ENCODE measurements at places on chromosomes 2 and 18.
A peak's percentile ranks its signal among the peaks of the same experiment; 100 is the strongest.

GRCh38 chr2:95025406-95026319 is at the start of gene MAL:
TSS of gene MAL (plus strand) at chr2:95025708. CDS start at chr2:95025793, 85 bp downstream.
- peak within 1 kb of the TSS; percentile 93 for H3K4me3 ChIP-seq
- H3K27ac ChIP-seq = peak within 1 kb of the TSS; percentile 52
- DNase-seq = peak; percentile 55
- H3K27me3 ChIP-seq = peaks cover 27% of the 10 kb centered on the region
- H3K36me3 ChIP-seq = peaks cover 4% of the 10 kb centered on the region
- H3K4me1 ChIP-seq = peaks cover 65% of the 10 kb centered on the region

GRCh38 chr2:157258520-157259326 is 1.2 kb downstream of the GALNT5 start:
- peaks cover 4% of the 10 kb centered on the region for H3K4me1 ChIP-seq
- no peaks in the 10 kb centered on the region for H3K27me3 ChIP-seq
- no peak for DNase-seq
- H3K4me3 ChIP-seq = no peak overlapping the region
- no peak overlapping the region for H3K27ac ChIP-seq

DNA sequence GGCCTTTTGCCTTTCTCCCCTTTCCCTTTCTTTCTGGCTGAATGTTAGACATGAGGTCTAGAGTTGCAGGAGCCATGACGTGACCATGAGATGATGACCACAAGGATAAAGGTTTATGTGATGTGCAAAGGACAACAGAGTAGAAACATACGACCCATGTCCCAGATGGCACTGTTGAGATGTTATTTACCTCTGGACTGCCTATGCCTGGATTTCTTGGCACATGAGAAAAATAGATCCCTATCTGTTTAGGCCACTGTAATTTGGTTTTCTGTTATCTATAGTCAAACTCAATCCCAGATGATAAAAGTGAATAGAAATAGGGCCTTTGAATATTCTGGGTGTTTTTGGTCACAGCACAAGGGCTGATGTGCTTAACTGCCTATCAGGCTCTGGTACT is 58.8 kb downstream of the GDF7 start:
- no peak for DNase-seq
- no peaks in the 10 kb centered on the region for H3K4me1 ChIP-seq
- H3K27me3 ChIP-seq = no peaks in the 10 kb centered on the region
- no peak overlapping the region for H3K4me3 ChIP-seq
- no peaks in the 10 kb centered on the region for H3K36me3 ChIP-seq

DNA sequence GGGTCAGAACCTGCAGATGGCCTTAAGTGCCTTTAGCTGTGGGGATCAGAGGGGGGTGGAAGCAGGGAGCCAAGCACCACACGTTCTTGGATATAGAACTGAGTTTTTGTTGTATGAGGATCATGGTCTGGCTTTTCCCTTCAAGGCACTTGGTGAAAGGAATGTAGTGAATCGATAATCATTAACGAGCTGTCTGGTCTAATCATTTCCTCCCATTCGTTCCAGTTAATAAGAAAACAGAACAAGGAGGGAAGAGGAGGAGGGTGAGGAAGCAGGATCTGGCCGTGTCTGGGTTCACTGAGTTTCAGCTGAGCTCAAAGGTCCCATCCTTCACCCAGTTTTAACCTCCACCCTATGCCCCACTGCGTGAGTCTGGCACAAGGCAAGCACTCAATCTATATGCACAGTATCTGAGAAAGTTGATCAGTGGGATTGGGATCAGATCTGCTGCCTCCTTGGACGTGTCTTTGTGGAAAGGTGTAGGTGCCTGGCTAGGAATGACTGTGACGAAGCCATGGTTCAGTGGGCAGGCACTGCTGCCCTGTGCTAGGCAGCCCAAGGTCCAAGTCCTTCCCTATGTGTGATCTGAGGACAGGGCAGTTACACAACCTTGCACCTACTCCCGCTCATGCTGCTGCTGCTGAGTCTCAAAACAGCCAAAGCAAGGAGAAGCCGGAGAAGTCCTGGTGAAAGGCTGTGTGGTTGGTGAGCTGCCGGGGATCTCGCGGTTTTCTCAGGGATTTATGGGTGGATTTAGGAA is 54.8 kb downstream of the GALNT14 start:
- no peak overlapping the region for H3K27ac ChIP-seq
- H3K4me1 ChIP-seq = no peaks in the 10 kb centered on the region
- no peak overlapping the region for H3K4me3 ChIP-seq
- peaks cover 14% of the 10 kb centered on the region for H3K27me3 ChIP-seq
- DNase-seq = no peak

DNA sequence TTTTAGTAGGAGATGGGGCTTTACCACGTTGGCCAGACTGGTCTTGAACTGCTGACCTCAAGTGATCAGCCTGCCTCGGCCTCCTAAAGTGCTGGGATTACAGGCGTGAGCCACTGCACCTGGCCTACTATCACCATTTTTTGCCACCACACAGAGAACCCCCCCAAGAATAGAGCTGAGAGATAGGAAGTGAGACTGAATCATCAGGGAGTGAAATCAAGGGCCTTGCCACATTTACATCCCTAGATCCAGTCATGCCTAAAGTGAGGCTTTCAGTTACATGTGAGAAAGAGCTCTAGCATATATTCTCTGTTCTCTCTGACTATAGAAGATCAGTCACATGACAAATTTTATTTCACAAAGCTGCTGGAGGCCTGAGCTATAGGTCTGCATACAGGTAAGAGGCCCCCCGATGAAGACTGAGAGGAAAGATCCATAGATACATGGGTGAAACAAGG is 28.0 kb upstream of the KCMF1 start:
- no peaks in the 10 kb centered on the region for H3K27me3 ChIP-seq
- H3K4me1 ChIP-seq = peaks cover 23% of the 10 kb centered on the region
- no peaks in the 10 kb centered on the region for H3K36me3 ChIP-seq
- DNase-seq = no peak
- no peak overlapping the region for H3K27ac ChIP-seq

DNA sequence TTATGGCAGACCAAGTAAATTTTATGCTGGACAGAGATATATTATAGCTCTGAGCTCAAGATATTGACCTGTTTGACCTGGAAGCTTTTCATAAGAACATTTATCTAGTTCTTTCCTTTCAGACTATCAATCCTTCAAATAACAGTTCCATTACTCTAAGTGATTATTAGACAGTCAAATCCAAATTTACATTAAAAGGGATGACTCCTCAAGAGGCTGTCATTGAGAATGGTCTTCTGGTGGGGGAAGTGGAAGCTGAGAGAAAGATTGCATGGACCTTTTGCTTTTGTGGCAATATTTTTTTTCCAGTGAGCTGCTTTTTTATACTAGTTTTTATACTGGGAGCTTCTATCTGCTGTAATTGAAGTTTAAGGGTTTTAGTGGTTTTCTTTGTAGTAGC is 14.9 kb upstream of the SERPINB12 start:
- H3K27me3 ChIP-seq = no peaks in the 10 kb centered on the region
- H3K27ac ChIP-seq = no peak overlapping the region
- H3K4me1 ChIP-seq = no peaks in the 10 kb centered on the region
- no peaks in the 10 kb centered on the region for H3K36me3 ChIP-seq
- H3K4me3 ChIP-seq = no peak overlapping the region

- no peaks in the 10 kb centered on the region for H3K36me3 ChIP-seq
- H3K27me3 ChIP-seq = no peaks in the 10 kb centered on the region
- no peak overlapping the region for H3K27ac ChIP-seq
- H3K4me1 ChIP-seq = no peaks in the 10 kb centered on the region
- no peak for DNase-seq
- H3K4me3 ChIP-seq = no peak overlapping the region
These were observed 807.8 kb downstream of the TRIB2 start for GRCh38 chr2:13524492-13524891.

DNA sequence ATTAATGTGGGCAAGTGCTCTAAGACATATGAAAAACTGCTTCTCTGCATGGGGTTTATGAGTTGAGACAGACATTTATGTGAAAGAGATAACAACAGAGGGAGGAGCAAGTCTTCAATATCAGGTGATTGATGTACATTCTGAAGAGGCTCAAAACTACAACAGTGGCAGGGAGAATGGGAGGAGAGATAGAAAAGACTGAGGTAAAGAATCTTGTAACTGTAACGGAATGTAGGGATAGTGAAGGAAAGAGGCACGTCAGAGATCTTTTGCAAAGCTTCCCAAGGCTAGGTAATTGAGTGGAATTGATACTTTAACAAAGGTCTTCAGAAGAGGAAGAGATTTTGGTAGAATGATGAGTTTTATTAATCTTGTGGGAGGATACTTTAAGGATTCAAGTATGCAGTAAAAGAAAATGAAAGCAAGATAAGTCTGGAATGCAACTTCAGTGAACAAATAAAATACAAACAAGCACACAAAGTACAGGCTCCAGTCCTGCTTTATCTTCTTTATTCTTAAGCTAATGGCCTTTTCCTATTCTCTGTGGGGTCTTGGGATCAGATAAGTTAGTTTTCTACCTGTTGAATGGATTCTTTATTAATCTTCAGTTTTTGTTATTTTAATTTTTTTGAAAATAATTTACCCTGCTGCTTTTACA is 15.0 kb downstream of the SMAD4 start:
- DNase-seq = no peak
- no peaks in the 10 kb centered on the region for H3K27me3 ChIP-seq

- no peaks in the 10 kb centered on the region for H3K36me3 ChIP-seq
- no peaks in the 10 kb centered on the region for H3K27me3 ChIP-seq
- no peak overlapping the region for H3K27ac ChIP-seq
- H3K4me1 ChIP-seq = no peaks in the 10 kb centered on the region
- no peak overlapping the region for H3K4me3 ChIP-seq
These were observed 96.2 kb upstream of the BCL2L11 start for GRCh38 chr2:111024496-111024895.

DNA sequence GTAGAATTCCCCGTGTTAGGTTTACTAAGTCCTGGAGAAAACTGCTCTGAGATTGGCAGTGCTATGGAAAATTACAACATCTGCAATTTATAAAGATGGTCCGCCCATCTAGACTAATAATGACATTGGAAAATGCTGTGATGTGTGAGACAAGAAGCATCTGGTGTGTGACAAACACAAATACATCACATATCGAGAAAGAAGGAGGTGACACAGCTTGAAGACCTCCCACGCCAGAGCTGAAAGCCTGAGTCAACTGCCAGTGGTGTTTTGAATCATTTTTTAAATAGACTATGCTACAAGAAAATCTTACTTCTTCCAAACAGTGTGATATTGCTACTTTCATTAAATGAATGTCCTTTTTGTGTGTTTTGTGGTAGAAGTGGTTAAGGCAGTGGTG is 8.6 kb upstream of the ANO7 start:
- no peaks in the 10 kb centered on the region for H3K4me1 ChIP-seq
- no peaks in the 10 kb centered on the region for H3K27me3 ChIP-seq
- H3K4me3 ChIP-seq = no peak overlapping the region
- no peak overlapping the region for H3K27ac ChIP-seq
- no peak for DNase-seq

GRCh38 chr18:48934723-48935432 is 15.9 kb downstream of the SMAD7 start:
- H3K36me3 ChIP-seq = no peaks in the 10 kb centered on the region
- peak overlapping the region; percentile 59 for H3K27ac ChIP-seq
- no peak for DNase-seq
- no peaks in the 10 kb centered on the region for H3K27me3 ChIP-seq
- H3K4me1 ChIP-seq = peaks cover 54% of the 10 kb centered on the region

Measured in T-cell (primary cell).